K562 (cell line): ENCODE measurements at places on chromosomes 7 and 10.
A peak's percentile ranks its signal among the peaks of the same experiment; 100 is the strongest.

- DNase-seq = no peak
Observed at GRCh38 chr7:150373049-150373801, 4.6 kb downstream of the REPIN1 start.

- DNase-seq = no peak
Observed at GRCh38 chr10:4567637-4568036, 258.4 kb upstream of the AKR1E2 start.

GRCh38 chr10:15489431-15489830 is 118.3 kb upstream of the FAM171A1 start:
- DNase-seq = no peak

DNA sequence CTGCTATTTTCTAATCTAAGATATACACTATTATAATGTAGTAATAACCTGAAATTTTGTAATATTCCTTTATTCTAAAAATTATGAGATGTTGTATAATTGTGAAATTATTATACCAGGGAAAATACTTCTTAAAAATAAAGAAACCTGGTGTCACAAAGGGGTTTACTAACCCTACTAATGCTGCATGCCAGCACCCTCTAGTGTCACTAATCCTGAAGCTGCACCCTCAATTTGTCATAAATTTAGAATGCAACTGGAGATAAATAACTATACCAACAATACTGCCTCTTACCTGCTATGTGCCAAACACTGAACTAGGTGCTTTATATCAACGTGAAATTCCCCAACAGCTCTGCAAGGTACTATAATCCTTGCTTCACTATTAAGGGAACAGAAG is 30.8 kb downstream of the TM9SF3 start:
- DNase-seq = peak; percentile 22

GRCh38 chr7:77222065-77222464 is 22.4 kb upstream of the FGL2 start:
- no peak for DNase-seq

DNA sequence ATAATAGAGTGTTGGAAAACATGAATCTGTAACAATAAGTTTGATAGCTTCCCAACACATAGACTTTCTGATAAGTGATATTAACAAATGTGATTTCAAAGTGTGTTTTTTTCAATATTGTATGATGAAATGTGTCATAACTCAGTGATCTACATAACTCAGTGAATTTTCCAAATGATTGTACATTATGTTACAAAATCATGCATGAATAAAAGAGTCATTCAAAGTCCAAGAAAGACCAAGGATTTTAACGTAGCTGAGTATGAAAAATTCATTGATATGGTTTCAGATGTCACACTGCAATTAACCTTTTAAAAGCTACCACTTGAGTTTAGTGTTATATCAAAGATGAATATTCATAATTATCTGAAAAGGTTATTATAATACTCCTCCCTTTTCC is 111.2 kb downstream of the MYOF start:
- no peak for DNase-seq

- DNase-seq = no peak
Observed at GRCh38 chr7:26292768-26293560, 1.3 kb downstream of the SNX10 start.

DNA sequence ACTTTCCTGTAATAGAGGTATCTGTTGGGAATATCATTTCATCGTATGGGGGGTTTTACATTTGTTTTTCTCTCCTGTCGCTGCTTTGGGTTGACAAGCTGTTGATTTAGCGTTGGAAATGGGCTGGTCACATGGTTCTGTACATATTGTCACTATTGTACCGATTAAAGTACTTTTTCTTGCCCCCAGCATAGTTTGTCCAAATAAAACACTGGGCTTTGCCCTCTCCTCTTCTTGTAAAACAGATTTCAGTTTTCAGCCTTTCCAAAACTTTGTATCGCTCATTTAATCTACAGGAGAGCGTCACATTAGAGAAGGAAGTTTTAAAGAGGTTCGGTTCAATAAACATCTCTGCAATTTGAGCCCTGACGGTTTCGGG is 4.0 kb downstream of the BMI1 start:
- no peak for DNase-seq

- peak; percentile 67 for DNase-seq
Observed at GRCh38 chr10:113060201-113061053, 110.4 kb downstream of the TCF7L2 start.
